Colonic mucosa (tissue), 4 donors: ENCODE measurements at places on chromosomes 5 and 9. TPM values are rescaled to one million over a fixed set of nuclear protein-coding genes. Genes with fewer than 3 reads are reported as not detected.

The TMEM215 gene
- total RNA-seq = not detected

The GFI1B gene
- 1.3 TPM for total RNA-seq

The CDKN2A gene
- total RNA-seq = 1.3 TPM

The IFNE gene
- not detected for total RNA-seq

The EQTN gene
- 1.0 TPM for total RNA-seq

- DNase-seq = no peak
- H3K27ac ChIP-seq = no peak overlapping the region
These were observed 14.1 kb downstream of the SEMA4D start for GRCh38 chr9:89483592-89484474.

DNA sequence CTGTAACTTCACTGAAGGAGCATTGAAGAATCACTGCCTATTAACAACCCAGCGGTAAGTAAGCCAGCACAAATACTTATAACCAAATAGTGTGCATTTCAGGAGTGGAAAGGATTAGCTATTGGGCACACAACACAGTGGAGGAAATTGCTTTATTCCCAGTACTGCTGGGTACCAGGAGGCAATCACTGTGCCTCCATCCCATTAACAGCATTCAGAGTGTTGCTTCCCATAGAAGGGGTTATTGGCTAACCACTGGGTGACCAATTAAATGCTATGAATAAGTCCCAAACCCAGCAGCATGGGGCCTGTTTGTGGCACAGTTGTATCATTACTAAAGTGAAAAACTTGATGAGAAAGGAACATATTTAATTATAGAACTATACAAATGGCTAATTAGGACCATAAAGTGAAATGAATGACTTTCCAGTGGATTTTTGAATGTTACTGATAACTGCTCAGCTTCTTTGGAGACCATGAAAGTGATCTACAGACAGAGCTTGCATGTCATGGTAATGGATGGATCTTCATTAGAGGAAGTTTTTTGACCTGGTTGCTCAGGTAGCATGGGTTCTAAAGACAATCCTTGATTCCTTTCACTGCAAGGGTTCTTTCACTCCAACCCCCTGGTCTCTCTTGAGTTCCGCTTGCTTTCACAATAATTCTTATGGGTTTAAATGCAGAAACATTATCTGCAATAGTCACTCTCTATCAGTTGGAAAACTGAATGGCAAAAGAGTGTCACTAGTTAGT, 413.3 kb upstream of the RORB start:
- no peaks in the 10 kb centered on the region for H3K36me3 ChIP-seq
- H3K27ac ChIP-seq = no peak overlapping the region
- no peak overlapping the region for H3K4me3 ChIP-seq
- H3K4me1 ChIP-seq = no peaks in the 10 kb centered on the region
- H3K27me3 ChIP-seq = no peaks in the 10 kb centered on the region

GRCh38 chr9:137679695-137680305, 61.0 kb downstream of the EHMT1 start:
- H3K27ac ChIP-seq = peak overlapping the region; percentile 22
- H3K4me3 ChIP-seq = no peak overlapping the region
- no peaks in the 10 kb centered on the region for H3K36me3 ChIP-seq
- H3K4me1 ChIP-seq = peaks cover 6% of the 10 kb centered on the region
- DNase-seq = peak; percentile 50

GRCh38 chr9:137878146-137878941, 762 bp downstream of the CACNA1B start:
- peak overlapping the region; percentile 26 for H3K4me3 ChIP-seq
- DNase-seq = no peak
- no peaks in the 10 kb centered on the region for H3K4me1 ChIP-seq
- H3K36me3 ChIP-seq = no peaks in the 10 kb centered on the region

- DNase-seq = no peak
- H3K36me3 ChIP-seq = no peaks in the 10 kb centered on the region
- H3K27me3 ChIP-seq = no peaks in the 10 kb centered on the region
- no peak overlapping the region for H3K4me3 ChIP-seq
These were observed 221.3 kb downstream of the TRIM36 start for GRCh38 chr5:114948363-114948762.

- no peaks in the 10 kb centered on the region for H3K36me3 ChIP-seq
- no peak for DNase-seq
- no peaks in the 10 kb centered on the region for H3K4me1 ChIP-seq
- H3K27ac ChIP-seq = no peak overlapping the region
- no peaks in the 10 kb centered on the region for H3K27me3 ChIP-seq
These were observed 395.2 kb upstream of the TNC start for GRCh38 chr9:115513148-115513547.

DNA sequence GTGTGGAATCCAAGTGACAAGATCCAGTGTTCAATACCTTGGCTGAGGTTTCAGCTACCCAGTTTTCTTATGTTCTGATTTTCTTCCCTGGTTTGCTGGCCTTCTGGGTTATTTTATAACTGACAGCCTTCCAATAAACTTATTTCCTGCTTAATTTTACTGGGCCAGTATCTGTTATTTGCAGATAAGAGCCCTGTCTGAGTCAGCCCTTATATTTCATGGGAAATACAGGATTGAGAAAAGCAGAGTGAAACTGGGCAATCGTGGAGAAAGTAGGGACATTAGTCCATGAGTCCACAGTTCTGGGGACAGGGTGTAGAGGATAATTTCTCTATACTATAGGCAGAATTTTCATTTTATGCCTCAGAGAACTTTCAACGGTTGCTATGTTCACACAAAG, 32.3 kb downstream of the TMEM167A start:
- H3K4me1 ChIP-seq = no peaks in the 10 kb centered on the region
- no peaks in the 10 kb centered on the region for H3K27me3 ChIP-seq

DNA sequence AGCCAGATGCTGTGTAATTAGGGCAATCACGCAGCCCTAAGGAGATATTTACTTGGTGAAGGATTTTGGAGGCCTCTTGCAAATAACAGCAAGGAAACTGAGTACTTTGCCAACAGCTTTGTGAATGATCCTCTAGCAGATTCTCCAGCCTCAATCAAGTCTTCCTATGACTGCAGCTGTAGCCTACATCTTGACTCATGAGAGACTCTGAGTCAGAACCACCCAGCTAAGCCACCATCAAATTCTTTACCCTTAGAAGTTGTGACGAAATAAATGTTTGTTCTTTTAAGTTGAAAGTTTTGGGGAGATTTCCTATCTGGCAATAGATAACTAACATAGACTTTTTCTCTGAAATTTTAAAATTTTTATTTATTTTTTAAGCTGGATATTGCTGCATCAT, 237.6 kb upstream of the CCNH start:
- H3K4me1 ChIP-seq = no peaks in the 10 kb centered on the region
- no peaks in the 10 kb centered on the region for H3K27me3 ChIP-seq
- no peak overlapping the region for H3K4me3 ChIP-seq
- DNase-seq = no peak

- no peaks in the 10 kb centered on the region for H3K27me3 ChIP-seq
- DNase-seq = no peak
- H3K4me1 ChIP-seq = no peaks in the 10 kb centered on the region
- no peak overlapping the region for H3K4me3 ChIP-seq
These were observed 194.3 kb upstream of the S1PR3 start for GRCh38 chr9:88796947-88797346.

- no peaks in the 10 kb centered on the region for H3K4me1 ChIP-seq
- H3K4me3 ChIP-seq = no peak overlapping the region
- H3K27ac ChIP-seq = no peak overlapping the region
- no peaks in the 10 kb centered on the region for H3K36me3 ChIP-seq
- DNase-seq = no peak
- no peaks in the 10 kb centered on the region for H3K27me3 ChIP-seq
These were observed 315.6 kb upstream of the DAB2 start for GRCh38 chr5:39740404-39740803.
